Spinal cord (tissue), 10 donors: ENCODE measurements at places on chromosomes 1 and 21. TPM values are rescaled to one million over a fixed set of nuclear protein-coding genes. Genes with fewer than 3 reads are reported as not detected.
A peak's percentile ranks its signal among the peaks of the same experiment; 100 is the strongest.

Gene SELP
- 1.1 TPM for total RNA-seq

GRCh38 chr1:231636157-231636556 lies 9.6 kb downstream of the DISC1 start:
- no peak for DNase-seq
- H3K27ac ChIP-seq: no peak overlapping the region
- no peak overlapping the region for H3K4me3 ChIP-seq

DNA sequence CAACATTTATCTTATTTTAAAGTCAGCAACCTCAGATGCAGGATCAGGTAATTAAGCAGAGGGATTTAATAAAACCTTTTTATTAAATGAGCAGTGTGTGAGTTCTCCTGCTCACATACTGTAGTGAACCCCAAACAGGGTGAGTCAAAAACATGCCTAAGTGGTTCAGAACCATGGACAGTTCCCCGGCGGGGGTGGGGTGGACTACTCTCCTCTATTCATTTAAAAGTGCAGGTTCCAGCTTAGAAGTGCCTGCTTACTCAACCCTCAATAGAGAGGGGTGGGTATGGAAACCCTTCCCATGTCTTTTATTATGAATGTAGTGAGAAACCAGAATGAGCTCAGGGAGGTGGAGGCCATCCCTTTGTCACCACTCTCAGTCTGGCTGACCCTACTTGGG lies 397.9 kb downstream of the HHAT start:
- no peaks in the 10 kb centered on the region for H3K36me3 ChIP-seq
- DNase-seq: no peak
- H3K27ac ChIP-seq: no peak overlapping the region
- H3K4me1 ChIP-seq: no peaks in the 10 kb centered on the region

DNA sequence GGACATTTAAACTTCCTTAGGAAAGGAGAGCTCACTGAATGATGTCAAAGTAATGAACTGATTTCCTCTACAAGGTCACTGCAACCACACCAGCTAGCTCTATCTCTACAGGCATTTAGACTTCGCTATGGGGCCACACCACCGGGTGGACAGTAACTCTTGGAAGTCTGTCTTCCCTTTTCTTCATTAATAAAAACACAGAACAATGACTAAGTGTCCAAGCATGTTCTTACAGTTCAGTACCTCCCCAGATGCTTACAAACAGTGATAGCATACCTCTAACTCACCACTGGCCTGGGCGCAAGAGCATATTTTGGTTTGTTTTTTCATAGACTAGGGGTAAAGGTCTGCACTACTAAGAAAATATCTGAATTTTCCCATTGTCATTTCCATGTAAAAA lies 54.6 kb downstream of the SIM2 start:
- peaks cover 11% of the 10 kb centered on the region for H3K36me3 ChIP-seq
- no peak overlapping the region for H3K4me3 ChIP-seq
- H3K4me1 ChIP-seq: no peaks in the 10 kb centered on the region

- H3K4me3 ChIP-seq: no peak overlapping the region
- H3K27ac ChIP-seq: no peak overlapping the region
- DNase-seq: peak; percentile 2
- H3K27me3 ChIP-seq: no peaks in the 10 kb centered on the region
These were observed 45.8 kb upstream of the CRNN start for GRCh38 chr1:152459596-152460528.

GRCh38 chr1:88655685-88656299 lies 28.3 kb upstream of the PKN2 start:
- no peaks in the 10 kb centered on the region for H3K4me1 ChIP-seq
- H3K27me3 ChIP-seq: no peaks in the 10 kb centered on the region
- H3K27ac ChIP-seq: no peak overlapping the region
- no peak overlapping the region for H3K4me3 ChIP-seq
- peak; percentile 55 for DNase-seq
- H3K36me3 ChIP-seq: no peaks in the 10 kb centered on the region

GRCh38 chr21:18350216-18350615 lies 53.4 kb downstream of the TMPRSS15 start:
- H3K36me3 ChIP-seq: no peaks in the 10 kb centered on the region
- H3K27ac ChIP-seq: no peak overlapping the region
- H3K27me3 ChIP-seq: no peaks in the 10 kb centered on the region
- no peak for DNase-seq
- no peak overlapping the region for H3K4me3 ChIP-seq
- no peaks in the 10 kb centered on the region for H3K4me1 ChIP-seq

GRCh38 chr1:29426701-29427279 lies 190.5 kb downstream of the PTPRU start:
- H3K4me1 ChIP-seq: no peaks in the 10 kb centered on the region
- no peak overlapping the region for H3K4me3 ChIP-seq
- H3K27me3 ChIP-seq: no peaks in the 10 kb centered on the region
- no peak overlapping the region for H3K27ac ChIP-seq
